ENCODE measurements at places on chromosomes 5 and 9. TPM values are rescaled to one million over a fixed set of nuclear protein-coding genes. Genes with fewer than 3 reads are reported as not detected.

- no peaks in the 10 kb centered on the region for H3K4me1 ChIP-seq
- no peak overlapping the region for H3K4me3 ChIP-seq
- no peak overlapping the region for H3K27ac ChIP-seq
- H3K36me3 ChIP-seq, result no peaks in the 10 kb centered on the region
- no peak for DNase-seq
- H3K27me3 ChIP-seq, result peaks cover 23% of the 10 kb centered on the region
Observed at GRCh38 chr9:126684345-126684744, 70.6 kb downstream of the LMX1B start.

DNA sequence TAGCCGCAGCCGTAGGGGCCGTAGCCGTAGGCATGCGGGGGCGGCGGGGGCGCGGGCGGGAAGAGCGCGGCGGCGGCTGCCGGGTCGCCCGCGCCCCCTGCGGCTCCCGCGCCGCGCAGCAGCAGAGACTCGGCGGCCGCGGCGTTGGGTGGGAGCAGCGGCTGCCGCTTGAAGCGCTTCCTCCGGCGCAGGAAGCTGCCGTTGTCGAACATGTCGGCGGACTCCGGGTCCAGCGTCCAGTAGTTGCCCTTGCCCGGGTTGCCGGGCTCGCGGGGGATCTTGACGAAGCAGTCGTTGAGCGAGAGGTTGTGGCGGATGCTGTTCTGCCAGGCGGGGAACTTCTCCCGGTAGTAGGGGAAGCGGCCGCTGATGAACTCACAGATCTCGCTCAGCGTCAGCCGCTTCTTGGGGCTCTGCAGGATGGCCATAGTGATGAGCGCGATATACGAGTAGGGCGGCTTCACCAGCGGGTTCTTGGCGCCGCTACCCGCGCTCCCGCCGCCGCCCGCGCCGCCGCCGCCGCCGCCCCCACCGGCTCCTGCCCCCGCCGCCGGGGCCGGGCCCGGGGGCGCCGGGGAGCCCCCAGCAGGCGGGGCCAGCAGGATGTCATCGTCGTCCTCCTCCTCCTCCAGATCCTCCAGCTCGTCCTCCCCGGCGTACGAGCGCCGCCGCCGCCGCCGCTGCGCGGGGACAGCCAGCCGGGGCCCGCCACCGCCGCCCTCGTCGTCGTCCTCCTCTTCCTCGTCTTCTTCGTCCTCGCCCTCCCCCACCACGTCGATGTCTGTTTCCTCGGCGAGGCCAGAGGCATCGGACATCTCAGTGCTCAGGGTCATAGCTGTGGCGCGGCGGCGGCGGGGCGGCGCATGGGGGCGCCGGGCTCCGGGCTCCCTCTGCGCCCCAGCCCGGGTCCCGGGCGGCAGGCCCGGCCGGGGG is 781 bp downstream of the FOXD1 start:
- H3K36me3 ChIP-seq, result peaks cover 6% of the 10 kb centered on the region
- peaks cover 13% of the 10 kb centered on the region for H3K4me1 ChIP-seq
- H3K27me3 ChIP-seq, result no peaks in the 10 kb centered on the region
- H3K27ac ChIP-seq, result peak overlapping the region; percentile 70
- DNase-seq, result peak; percentile 76

- no peak overlapping the region for H3K4me3 ChIP-seq
- H3K36me3 ChIP-seq, result no peaks in the 10 kb centered on the region
- H3K27ac ChIP-seq, result no peak overlapping the region
- no peaks in the 10 kb centered on the region for H3K4me1 ChIP-seq
Observed at GRCh38 chr5:97134634-97135033, 7.8 kb downstream of the LIX1 start.

DNA sequence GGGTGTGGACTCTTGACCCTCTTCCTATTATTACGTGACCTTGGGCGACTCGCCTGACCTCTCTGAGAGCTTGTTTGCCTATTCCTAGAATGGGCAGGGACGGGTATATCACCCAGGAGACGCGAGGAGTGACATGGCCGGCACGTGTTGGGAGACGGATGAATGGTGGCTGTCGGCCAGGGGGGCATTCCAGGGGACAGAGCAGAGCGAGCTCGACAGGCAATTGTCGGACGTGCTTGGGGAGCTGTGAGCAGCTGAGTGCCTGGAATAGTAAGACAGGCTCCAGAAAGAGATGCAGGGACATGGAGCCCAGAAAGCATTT is 29.3 kb upstream of the UNC5A start:
- H3K27ac ChIP-seq, result no peak overlapping the region
- DNase-seq, result no peak
- no peaks in the 10 kb centered on the region for H3K4me1 ChIP-seq
- no peak overlapping the region for H3K4me3 ChIP-seq
- H3K27me3 ChIP-seq, result peaks cover 70% of the 10 kb centered on the region
- no peaks in the 10 kb centered on the region for H3K36me3 ChIP-seq

- H3K27me3 ChIP-seq, result peaks cover 10% of the 10 kb centered on the region
- DNase-seq, result no peak
- H3K4me3 ChIP-seq, result no peak overlapping the region
- H3K27ac ChIP-seq, result no peak overlapping the region
Observed at GRCh38 chr5:141685591-141685990, 3.6 kb upstream of the ARAP3 start.

- 0 out of 2 replicates have a peak, but pooled peaks cover 5% of the 10 kb centered on the region for H3K27me3 ChIP-seq
- H3K4me1 ChIP-seq, result no peaks in the 10 kb centered on the region
- no peak overlapping the region for H3K27ac ChIP-seq
- no peak overlapping the region for H3K4me3 ChIP-seq
Observed at GRCh38 chr5:35820735-35821134, 36.0 kb upstream of the IL7R start.

GRCh38 chr5:39580702-39581453 is 156.1 kb upstream of the DAB2 start:
- H3K27ac ChIP-seq, result no peak overlapping the region
- peak; percentile 62 for DNase-seq
- H3K4me3 ChIP-seq, result no peak overlapping the region
- no peaks in the 10 kb centered on the region for H3K27me3 ChIP-seq

GRCh38 chr5:29382780-29383179 is 1810.7 kb upstream of the CDH6 start:
- no peak overlapping the region for H3K4me3 ChIP-seq
- no peaks in the 10 kb centered on the region for H3K4me1 ChIP-seq
- no peaks in the 10 kb centered on the region for H3K36me3 ChIP-seq
- H3K27ac ChIP-seq, result no peak overlapping the region
- no peaks in the 10 kb centered on the region for H3K27me3 ChIP-seq
- no peak for DNase-seq

DNA sequence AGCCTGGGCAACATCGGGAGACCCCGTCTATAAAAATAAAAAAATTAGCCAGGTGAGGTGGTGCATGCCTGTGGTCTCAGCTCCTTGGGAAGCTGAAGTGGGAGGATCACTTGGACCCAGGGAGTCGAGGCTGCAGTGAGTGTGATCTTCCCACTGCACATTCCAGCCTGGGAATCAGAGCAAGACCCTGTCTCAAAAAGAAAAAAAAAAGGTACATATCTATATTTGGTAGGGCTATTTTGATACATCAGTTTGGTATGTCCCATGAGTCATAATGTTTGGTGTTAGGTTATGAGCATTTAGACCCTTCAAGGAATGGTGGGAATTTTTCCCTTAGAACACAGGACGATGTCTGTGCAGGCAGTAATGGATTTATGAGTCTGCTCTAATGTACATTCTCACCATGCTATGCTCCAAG is 55.3 kb upstream of the POU4F3 start:
- H3K27ac ChIP-seq, result peak overlapping the region; percentile 57
- peak; percentile 89 for DNase-seq
- H3K36me3 ChIP-seq, result peaks cover 31% of the 10 kb centered on the region
- H3K4me3 ChIP-seq, result no peak overlapping the region
- peaks cover 22% of the 10 kb centered on the region for H3K4me1 ChIP-seq

GRCh38 chr5:178069909-178070308 is 43.4 kb upstream of the N4BP3 start:
- no peak overlapping the region for H3K27ac ChIP-seq
- no peak overlapping the region for H3K4me3 ChIP-seq
- H3K27me3 ChIP-seq, result peaks cover 26% of the 10 kb centered on the region
- no peak for DNase-seq

- H3K27me3 ChIP-seq, result no peaks in the 10 kb centered on the region
- no peak overlapping the region for H3K4me3 ChIP-seq
- no peaks in the 10 kb centered on the region for H3K4me1 ChIP-seq
- no peak overlapping the region for H3K27ac ChIP-seq
- H3K36me3 ChIP-seq, result no peaks in the 10 kb centered on the region
Observed at GRCh38 chr5:155540000-155540595, 526.5 kb downstream of the KIF4B start.

DNA sequence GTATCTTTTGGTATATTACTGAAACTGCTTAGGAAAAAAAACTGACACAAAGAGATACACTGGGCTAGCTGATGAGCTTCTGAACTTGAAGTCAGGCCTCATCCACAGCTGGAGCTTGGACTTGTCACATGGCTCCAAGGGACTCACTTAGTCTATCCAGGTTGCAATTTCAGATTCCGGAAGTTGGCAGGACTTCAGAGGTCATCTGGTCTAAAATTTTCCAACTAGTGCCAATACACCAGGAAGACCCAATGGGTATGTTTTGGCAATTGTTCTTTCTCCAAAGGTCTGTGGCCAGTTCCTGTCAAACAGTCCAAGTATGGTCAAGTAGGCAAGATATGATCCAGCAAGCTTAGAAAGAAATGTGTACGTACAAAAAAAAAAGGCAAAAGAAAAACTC is 36.7 kb downstream of the MRPS27 start:
- H3K4me3 ChIP-seq, result no peak overlapping the region
- H3K36me3 ChIP-seq, result peaks cover 13% of the 10 kb centered on the region
- peaks cover 26% of the 10 kb centered on the region for H3K4me1 ChIP-seq
- DNase-seq, result no peak
- H3K27me3 ChIP-seq, result no peaks in the 10 kb centered on the region

DNA sequence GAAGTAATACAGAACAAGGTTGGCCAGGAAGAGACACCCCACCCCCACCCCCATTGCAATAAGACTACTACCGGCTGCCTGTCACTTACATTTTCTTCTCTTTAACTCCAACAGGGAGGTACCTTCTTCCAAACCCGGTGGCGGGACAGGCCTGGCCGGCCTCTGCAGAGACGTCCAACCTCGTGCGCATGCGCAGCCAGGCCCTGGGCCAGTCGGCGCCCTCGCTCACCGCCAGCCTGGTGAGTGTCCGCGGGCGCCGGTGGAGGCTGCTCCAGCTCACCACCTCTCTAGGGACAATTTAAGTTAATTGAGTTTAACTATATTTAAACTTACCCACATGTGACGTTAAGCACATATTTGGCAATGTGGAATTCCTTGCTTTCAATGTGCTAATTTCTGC is 192.4 kb downstream of the MAST4 start:
- no peak for DNase-seq
- H3K27me3 ChIP-seq, result 0 out of 2 replicates have a peak, but pooled peaks cover 3% of the 10 kb centered on the region
- H3K27ac ChIP-seq, result no peak overlapping the region
- H3K4me1 ChIP-seq, result no peaks in the 10 kb centered on the region
- H3K4me3 ChIP-seq, result no peak overlapping the region

GRCh38 chr5:41637424-41637823 is 127.0 kb upstream of the PLCXD3 start:
- H3K4me1 ChIP-seq, result no peaks in the 10 kb centered on the region
- no peak overlapping the region for H3K27ac ChIP-seq
- no peak overlapping the region for H3K4me3 ChIP-seq
- H3K27me3 ChIP-seq, result no peaks in the 10 kb centered on the region

DNA sequence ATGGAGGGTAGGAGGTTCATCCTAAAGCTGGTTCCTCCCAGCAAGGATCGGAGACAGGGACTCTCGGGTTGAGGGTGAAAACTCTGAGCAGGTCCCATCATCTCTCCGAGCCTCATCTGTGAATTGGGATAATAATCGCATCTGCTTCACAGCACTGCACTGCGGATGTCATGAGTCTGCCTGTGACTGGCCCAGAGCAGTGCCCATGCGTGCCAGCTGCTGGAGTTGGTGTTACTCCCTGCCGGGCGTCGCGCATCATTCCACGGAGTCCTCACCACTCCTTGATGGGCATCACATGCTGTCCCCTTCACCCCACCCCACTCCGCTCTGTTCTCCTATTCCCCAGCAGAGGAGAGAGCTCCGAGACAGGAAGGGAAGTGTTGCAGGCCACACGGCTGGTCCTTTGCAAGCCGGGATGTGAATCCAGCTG is 35.1 kb upstream of the ORM1 start:
- no peak overlapping the region for H3K4me3 ChIP-seq
- peak overlapping the region; percentile 79 for H3K27ac ChIP-seq
- peaks cover 43% of the 10 kb centered on the region for H3K4me1 ChIP-seq
- DNase-seq, result no peak

DNA sequence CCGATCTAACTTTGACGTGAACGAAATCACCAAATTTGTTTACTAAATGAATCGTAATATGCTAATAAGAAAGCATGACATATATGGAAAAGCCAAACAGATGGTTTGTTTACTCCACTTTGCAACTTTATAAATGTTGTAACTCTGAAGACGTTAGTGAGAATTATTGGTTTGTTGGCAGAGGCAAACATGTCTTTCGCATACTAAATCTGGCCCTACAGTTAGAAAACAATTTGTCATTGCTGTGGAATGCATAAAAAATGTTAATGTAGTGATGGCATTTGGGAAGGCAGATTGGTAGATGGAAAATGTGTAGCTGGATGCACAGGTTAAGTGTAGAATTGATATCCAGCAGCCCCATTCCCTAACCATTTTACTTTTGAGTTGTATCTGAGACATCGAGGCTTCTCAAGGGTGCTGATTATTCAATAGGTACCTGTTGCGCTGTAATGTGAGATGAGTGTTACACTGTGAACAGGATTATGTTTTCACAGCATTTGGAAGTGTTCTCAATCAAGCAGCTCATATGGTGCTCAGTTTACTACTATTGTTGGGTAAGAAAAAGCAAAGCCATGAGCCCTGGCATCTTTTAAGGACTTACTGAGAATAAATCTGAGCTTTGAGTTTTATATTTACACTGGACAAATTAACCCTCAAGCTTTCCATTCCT is 444.8 kb downstream of the BNC2 start:
- peaks cover 25% of the 10 kb centered on the region for H3K4me1 ChIP-seq
- no peaks in the 10 kb centered on the region for H3K27me3 ChIP-seq
- DNase-seq, result peak; percentile 61
- H3K27ac ChIP-seq, result peak overlapping the region; percentile 67
- no peak overlapping the region for H3K4me3 ChIP-seq
- no peaks in the 10 kb centered on the region for H3K36me3 ChIP-seq

- H3K4me1 ChIP-seq, result no peaks in the 10 kb centered on the region
Observed at GRCh38 chr9:126626127-126626925, 12.6 kb downstream of the LMX1B start.

- 0 out of 2 replicates have a peak, but pooled peaks cover 4% of the 10 kb centered on the region for H3K36me3 ChIP-seq
- no peak overlapping the region for H3K27ac ChIP-seq
- no peak overlapping the region for H3K4me3 ChIP-seq
- H3K27me3 ChIP-seq, result no peaks in the 10 kb centered on the region
- DNase-seq, result no peak
Observed at GRCh38 chr5:93596676-93597490, 13.9 kb downstream of the NR2F1 start.

- DNase-seq, result no peak
- H3K4me1 ChIP-seq, result peaks cover 14% of the 10 kb centered on the region
- no peak overlapping the region for H3K27ac ChIP-seq
- H3K36me3 ChIP-seq, result no peaks in the 10 kb centered on the region
Observed at GRCh38 chr9:133502112-133502511, 22.6 kb downstream of the MYMK start.

GRCh38 chr9:131395157-131396098 is 1.5 kb downstream of the PRRC2B start:
- H3K27ac ChIP-seq, result peak overlapping the region; percentile 95
- H3K36me3 ChIP-seq, result peaks cover 25% of the 10 kb centered on the region

The SLC6A7 gene
- total RNA-seq, result not detected

The ZNF462 gene
- 6.5 TPM for total RNA-seq

The PCDHB16 gene
- 16.3 TPM for total RNA-seq

The GNAQ gene
- 46.2 TPM for total RNA-seq

The PDCD1LG2 gene
- 8.8 TPM for total RNA-seq

The OR13F1 gene
- total RNA-seq, result not detected

The PDGFRB gene
- 113 TPM for total RNA-seq

The SH2D3C gene
- not detected for total RNA-seq

Measured in SJSA1 (cell line).